ENCODE measurements at places on chromosomes 16 and 17. TPM values are rescaled to one million over a fixed set of nuclear protein-coding genes. Genes with fewer than 3 reads are reported as not detected.

- DNase-seq = no peak
Observed at GRCh38 chr16:66480265-66481080, 53.4 kb downstream of the BEAN1 start.

- no peak for DNase-seq
Observed at GRCh38 chr16:57771141-57771785, 31.0 kb downstream of the KIFC3 start.

- DNase-seq = no peak
Observed at GRCh38 chr16:66293207-66293735, 73.2 kb upstream of the CDH5 start.

DNA sequence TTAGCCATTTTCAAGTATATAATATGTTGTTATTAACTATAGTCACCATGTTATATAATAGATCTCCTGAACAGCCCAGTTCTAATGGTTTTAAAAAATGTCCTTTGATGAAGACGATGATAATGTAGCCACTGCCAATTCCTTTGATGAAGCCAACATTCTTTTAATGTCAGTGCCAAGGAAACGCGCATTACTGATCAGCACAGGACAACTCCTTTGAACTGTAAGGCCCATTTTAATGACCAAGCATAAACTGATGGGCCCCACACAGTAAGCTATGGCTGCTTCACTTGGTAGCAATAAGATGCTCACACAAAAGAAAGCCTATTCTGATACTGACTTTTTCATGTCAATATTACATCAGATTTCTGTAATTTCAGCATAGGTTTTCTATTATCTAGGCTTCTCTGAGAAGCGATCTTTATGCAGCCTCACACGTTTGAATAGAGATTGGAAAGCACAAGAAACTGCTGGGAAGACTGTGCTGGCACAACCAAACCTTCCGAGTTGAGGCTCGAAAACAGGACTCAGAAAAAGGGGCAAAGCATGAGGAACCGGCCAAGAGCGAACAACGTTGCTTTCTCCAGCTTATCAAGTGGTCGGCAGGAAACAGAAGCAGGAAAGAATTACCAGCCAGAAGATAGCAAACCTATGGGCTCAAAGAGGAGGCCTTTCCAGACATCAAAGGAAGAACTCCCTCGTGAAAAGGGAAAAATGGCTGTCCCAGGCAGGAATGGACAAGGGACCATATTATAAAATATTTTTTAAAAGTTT is 19.4 kb downstream of the ERN1 start:
- DNase-seq = no peak

- no peak for DNase-seq
Observed at GRCh38 chr17:35708149-35708548, 23.3 kb upstream of the RASL10B start.

Gene DPEP2
- 1.1 TPM for polyA plus RNA-seq

Gene ADAM11
- polyA plus RNA-seq = 1.6 TPM

Gene KRTAP4-7
- polyA plus RNA-seq = not detected

Gene CCL1
- polyA plus RNA-seq = not detected

All from muscle of back (tissue), 13 donors.